ENCODE measurements at places on chromosomes 5 and 9. TPM values are rescaled to one million over a fixed set of nuclear protein-coding genes. Genes with fewer than 3 reads are reported as not detected.

Gene SPOCK1
- 17.0 TPM for total RNA-seq

Gene C6
- total RNA-seq, result not detected

Gene PCDHA5
- 0.73 TPM for total RNA-seq

Gene GABRB2
- total RNA-seq, result not detected

Gene IFNB1
- total RNA-seq, result not detected

Gene GARIN3
- not detected for total RNA-seq

Gene GPR150
- not detected for total RNA-seq

Gene LECT2
- not detected for total RNA-seq

Gene CARD6
- 3.2 TPM for total RNA-seq

Gene HAVCR1
- 42.6 TPM for total RNA-seq

Gene ACTBL2
- not detected for total RNA-seq

Gene CCDC192
- total RNA-seq, result not detected

Gene FEM1C
- total RNA-seq, result 6.6 TPM

Gene ANKRD34B
- total RNA-seq, result not detected

Gene TUSC1
- 6.2 TPM for total RNA-seq

Gene RC3H2
- total RNA-seq, result 20.8 TPM

Gene RGS7BP
- not detected for total RNA-seq

Gene PCDHGA8
- 0.07 TPM for total RNA-seq

Gene ITGA2
- total RNA-seq, result 17.6 TPM
